Psoas muscle (tissue), 8 donors: ENCODE measurements at places on chromosomes 2 and 18. TPM values are rescaled to one million over a fixed set of nuclear protein-coding genes. Genes with fewer than 3 reads are reported as not detected.

The CPO gene
- 0.39 TPM for total RNA-seq

The ERBB4 gene
- 2.0 TPM for total RNA-seq

The MLPH gene
- 7.8 TPM for total RNA-seq

The MYL12A gene
- total RNA-seq, result 1,616 TPM

The ZNF638 gene
- 62.3 TPM for total RNA-seq

The LRRTM1 gene
- not detected for total RNA-seq

The TDRD15 gene
- not detected for total RNA-seq

The DYSF gene
- total RNA-seq, result 208 TPM

The DSG2 gene
- total RNA-seq, result 1.6 TPM

The NEU4 gene
- total RNA-seq, result 10.7 TPM

The LIPT1 gene
- 6.7 TPM for total RNA-seq

The TUBB8B gene
- not detected for total RNA-seq

The FOXD4L1 gene
- total RNA-seq, result 0.21 TPM

The CD28 gene
- total RNA-seq, result 0.48 TPM

The GAREM2 gene
- 3.3 TPM for total RNA-seq

The AKAIN1 gene
- not detected for total RNA-seq

The LBX2 gene
- 0.36 TPM for total RNA-seq

The HTR2B gene
- total RNA-seq, result 0.17 TPM

The PROM2 gene
- 1.4 TPM for total RNA-seq

The IL18R1 gene
- total RNA-seq, result 2.1 TPM
